Fibroblast of skin of left biceps (primary cell): ENCODE measurements at places on chromosomes 11 and 22.

DNA sequence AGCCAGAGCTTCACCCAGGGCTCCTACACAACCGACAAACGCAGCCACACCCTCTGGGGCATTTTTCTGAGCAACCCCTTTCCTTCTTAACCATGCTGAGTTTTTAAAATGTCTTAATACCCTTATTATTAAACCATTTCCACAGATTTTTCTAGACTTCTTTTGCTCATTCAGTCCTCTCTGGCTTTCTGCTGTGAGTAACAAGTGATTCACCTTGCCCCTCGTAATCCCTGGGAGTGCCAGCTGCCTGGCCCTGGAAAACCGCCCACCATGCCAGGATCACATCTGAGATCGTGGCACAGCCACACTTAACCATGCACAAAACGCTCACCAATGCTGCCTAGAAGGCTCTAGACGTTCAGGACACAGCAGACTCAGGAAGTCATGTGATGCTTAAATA is 25.4 kb downstream of the YPEL1 start:
- DNase-seq = no peak

DNA sequence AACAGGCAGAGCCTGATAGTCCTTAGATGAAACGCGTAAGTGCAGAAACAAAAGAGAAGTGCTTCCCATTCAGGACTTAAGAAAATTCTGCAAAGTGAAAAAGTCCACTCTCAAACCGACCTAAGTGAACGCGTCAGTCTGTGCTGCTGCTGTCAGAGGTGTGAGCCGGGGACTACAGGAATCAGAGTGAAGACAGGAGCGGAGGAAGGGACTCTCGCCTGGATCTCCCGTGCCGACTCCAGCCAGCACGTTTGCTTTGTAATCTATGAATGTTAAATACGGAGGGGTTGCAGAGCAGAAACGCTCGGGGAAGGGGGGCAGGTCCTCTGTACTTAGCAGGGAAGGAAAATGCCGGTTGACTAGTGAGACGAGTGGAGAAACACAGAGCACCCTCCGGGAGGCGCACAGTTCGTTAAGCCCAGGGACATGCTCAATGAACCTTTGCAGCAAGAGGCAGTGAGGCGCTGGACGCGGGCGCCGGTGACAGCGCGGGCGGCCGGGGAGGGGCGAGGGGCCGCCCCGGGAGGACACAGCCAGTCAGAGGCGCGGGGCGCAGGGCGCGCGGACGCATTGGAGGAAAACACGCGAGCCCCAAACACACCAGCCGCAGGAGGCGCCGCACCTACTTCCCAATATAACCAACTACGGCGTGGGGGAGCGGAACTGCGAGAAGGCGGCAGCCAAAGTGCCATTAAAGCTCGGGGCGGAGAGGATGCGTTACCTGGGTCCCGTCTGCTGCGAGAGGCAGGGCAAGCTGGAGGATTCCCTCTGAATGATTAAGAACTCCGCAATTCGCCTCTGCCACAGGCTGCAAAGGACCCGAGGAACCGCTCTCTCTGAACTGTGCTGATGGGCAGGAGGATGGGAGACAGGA is at the start of gene CNTN5:
CNTN5 (plus strand) TSS at position 598 of the 874 bp plus-strand sequence.
- no peak for DNase-seq

DNA sequence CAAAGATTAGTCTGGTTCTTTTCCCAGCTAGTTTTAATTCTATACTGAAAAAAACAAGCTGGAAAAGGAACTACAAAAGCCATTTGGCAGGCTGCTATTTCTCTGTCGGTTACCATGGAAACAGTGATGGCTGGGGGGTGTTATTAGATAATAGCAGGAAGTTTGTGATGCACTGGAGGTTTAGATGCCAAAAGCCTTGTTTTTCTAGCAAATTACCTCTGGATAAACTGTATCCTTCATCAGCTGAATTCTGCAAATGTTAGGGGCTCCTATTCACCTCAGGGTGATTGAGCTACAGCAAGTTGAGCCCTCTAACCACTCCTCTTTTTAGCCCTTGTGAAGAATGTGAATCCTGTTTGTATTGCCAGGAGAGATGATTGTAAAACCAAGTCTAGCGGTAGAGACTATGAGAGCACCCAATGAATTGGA is 25.2 kb downstream of the ALKBH3 start:
- DNase-seq = no peak

GRCh38 chr11:44403587-44404273 is 93.8 kb upstream of the ALX4 start:
- no peak for DNase-seq

DNA sequence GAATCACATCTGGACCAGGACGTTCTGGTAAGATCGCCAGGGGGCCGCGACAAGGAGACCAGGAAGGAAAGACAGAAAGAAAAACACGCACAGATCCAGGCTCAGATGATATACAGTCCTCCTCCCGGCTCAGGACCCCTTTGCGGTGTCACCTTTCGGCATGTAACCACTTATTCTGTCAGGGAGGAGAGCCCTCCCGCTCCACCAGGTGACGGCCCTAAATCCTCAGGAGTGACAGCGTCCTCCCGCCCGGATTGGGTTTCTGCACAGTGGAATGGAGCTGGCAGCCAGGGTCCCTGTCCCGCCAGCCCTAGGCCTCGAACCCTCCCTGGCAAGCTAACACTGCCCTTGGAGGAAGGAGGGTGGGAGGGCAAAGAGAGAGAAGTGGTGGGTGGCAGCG is 24.3 kb upstream of the KCNQ1OT1 start:
- DNase-seq = no peak

GRCh38 chr11:17604201-17604914 is 57.3 kb downstream of the OTOG start:
- no peak for DNase-seq

DNA sequence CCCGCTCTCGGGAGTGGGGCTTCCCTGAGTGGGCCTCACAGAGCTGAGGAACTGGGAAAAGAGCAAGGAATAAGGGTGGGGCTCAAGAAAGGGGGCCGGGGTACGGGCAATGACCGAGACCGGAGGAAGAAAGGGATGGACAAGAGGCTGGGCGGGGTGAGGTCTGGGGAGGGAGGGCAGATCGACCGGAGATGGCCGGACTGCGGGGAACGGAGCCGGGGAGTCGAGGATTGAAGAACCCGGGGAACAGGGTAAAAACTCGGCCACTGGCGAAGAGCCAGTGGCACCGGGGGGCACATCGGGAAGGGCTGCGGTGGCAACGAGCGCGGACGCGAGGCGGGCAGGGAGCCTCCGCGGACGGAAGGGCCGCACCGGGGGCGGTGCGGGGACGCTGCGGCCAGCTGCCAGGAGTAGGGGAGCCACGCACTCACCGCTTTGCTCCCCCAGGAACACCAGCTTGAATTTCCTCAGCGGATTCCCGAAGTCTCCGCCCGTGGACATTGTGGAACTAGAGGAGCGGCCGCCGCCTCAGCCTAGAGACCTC is 667 bp downstream of the RAB6A start:
- no peak for DNase-seq

GRCh38 chr22:33051960-33052839 is 6.0 kb downstream of the SYN3 start:
- DNase-seq = no peak

DNA sequence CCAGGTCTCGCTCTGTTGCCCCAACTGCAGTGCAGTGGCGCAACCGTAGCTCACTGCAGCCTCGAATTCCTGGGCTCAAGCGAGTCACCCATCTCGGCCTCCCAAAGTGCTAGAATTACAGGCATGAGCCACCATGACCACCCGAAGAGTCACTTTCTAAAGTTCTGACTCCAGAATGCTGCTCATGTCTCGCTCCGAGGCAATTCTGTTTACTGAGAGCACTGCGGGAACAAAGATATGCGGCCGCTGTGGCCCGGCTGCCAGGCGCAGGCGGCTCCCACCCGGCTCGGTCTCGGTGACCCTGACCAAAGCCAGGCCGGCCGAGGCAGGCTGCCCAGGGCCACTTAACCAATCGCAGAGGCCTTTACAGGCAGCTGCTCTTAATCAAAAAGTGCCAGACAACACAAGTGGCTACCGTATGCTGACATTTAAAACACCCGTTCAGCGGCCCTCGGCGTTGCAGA is 78.7 kb downstream of the PHF21B start:
- no peak for DNase-seq

DNA sequence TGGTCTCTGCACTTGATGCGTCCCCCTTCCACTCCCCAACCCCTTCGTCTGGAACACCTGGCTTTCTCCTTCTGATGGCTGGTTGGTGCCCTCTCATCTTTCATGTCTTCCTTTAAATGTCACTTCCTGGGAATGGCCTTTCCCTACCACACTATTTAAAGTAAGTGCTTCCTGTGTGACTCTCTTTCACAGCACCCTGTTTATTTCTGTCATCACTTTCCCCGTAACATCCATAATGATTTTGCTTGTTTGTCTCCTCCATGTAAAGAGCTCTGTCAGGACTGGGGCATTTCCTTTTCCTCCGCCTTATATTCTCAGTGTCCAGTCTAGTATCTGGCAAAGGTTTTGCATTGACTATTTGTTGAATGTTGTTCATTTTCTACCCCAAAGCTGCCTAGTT is 143.0 kb downstream of the DBX1 start:
- no peak for DNase-seq

DNA sequence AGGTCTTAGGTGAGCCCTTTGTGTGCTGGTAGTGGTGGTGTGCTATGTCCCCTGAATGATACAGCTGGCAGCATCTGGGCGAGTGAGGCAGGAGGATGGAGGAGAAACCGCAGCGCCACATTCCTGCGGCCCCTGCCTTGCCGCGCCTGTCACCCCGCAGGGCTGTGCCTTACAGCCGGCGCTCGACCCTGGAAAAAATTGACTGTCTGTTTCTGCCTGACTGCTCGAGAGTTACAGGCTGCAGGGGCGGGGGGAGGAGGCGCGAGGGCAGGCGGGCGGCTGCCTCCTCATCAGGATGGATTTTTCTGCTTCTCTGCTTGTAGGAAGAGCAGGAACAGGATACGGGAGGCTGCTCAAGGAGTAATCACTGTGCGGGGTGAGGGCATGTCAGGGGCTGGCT is 443.4 kb downstream of the MIAT start:
- peak; percentile 36 for DNase-seq

DNA sequence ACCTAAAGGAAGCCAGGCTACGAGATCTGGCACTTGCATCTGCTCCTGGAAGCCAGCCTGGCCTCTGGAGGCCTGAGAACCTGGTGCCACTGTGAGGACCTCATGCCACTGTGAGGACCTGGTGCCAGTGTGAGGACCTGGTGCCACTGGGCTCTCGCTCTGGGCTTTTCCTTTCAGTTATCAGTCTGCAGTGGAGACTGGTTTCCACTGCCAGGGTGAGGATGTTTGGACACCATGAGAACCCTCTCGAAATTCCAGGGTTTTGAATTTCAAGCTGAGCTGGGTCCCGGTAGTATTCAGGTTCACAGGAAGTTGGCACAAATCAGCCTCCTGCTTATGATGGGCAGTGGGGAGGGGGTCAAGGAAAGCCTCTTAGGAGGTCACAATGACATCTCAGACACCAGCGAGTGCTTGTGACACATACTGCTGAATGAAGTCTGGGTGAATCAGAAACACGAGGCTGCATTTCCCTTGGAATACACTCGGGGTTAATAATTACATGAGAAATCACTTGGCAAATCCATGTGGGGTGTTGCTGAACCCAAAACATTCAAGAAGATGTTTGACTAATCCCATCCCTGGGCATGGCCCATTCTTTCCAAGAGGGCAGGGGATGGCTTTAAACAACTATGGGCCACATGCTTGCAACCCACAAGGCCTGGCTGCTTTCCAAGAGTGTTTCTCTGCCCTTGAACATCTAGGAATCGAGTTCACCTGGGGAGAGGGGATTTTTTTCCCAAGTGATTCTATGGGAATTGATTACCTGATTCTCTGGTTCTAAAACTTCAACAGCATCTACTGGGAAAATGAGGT is 60.2 kb downstream of the LINC01488 start:
- no peak for DNase-seq

DNA sequence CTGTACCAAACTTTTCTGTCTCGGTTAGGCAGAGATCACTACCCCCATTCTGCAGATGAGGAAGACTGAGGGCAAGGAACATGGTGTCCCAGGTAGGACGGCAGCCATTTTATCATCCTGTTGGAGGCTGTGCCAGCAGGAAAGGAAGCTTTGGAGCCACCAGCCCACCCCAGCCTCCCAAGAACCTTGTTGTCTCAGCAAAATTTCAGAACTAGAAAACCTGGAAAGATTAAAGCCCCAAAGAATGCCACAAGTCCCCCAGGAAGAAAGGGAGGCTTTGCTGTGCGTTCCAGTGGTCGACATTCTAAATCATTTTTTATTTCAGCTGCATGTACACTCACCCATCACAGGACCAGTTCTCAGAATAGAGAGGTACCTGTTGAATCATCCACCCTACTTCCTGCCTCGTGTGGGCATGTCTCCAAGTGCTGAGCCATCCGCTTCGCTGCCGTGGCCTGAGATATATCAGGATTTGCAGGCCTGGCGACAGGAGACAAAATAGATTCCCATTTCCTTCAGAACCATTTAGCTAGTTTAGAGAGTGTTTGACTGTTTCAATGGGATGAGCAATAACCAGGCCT is 13.0 kb upstream of the EIF3D start:
- DNase-seq = peak; percentile 81

DNA sequence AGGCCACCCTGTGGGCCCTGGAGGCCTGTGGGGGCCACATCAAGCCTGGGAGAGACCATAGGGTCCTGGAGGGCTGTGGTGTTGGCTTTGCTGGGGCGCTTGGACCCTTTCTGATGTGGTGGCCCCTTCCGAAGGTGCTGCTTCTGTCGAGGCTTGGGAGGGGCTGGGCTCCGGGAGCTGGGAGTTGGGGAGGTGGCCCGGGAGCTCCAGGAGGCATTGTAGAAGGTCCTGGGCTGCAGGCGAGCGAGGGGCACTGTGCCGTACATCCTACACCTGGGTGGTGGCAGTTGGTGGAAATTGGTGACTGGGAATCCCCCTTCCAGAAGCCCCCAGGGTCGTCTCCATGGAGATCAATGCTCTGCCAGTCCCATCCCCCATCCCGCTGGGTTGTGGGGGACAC is 2.6 kb downstream of the PLA2G3 start:
- no peak for DNase-seq

- no peak for DNase-seq
These were observed 1.5 kb downstream of the GALNT18 start for GRCh38 chr11:11620173-11620920.
